Stromal cell of bone marrow (primary cell): ENCODE measurements at places on chromosomes 7 and 10.
A peak's percentile ranks its signal among the peaks of the same experiment; 100 is the strongest.

- DNase-seq = no peak
These were observed 15.0 kb downstream of the GARIN1A start for GRCh38 chr7:128687131-128687530.

- DNase-seq = peak; percentile 15
These were observed 53.4 kb downstream of the TMEM209 start for GRCh38 chr7:130151591-130152492.

DNA sequence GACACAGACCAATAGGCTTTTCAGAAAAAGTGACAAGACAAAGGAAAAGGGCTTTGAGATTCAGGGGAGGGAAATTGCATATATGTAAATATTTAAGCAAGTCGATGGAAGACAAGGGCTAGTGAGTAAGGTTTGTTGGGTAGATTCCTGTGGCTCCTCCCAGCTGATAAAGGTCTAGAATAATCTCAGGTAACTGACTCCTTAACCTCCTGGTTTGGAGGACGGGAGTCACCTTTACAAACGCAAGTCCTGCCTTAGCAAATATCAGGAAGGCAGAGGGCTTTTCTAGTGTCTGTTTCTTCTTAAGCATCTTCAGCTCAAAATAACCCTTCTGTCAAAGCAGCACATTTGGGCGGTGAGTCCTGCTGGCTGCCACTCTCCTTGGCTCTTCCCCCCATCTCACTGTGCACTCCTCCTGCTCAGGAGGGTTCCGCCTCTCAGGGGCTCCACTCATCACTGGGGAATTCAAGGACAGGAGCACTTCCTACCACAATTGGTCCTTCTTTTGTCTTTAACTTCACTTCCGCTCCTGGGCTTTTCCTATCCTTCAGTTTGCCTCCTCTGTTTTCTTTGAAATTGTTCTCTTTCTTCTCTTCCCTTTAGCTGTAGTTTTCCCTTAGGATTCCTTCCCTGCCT lies 496.3 kb upstream of the KLF6 start:
- no peak for DNase-seq

GRCh38 chr7:15559416-15559928 lies 2.3 kb downstream of the AGMO start:
- DNase-seq = no peak

DNA sequence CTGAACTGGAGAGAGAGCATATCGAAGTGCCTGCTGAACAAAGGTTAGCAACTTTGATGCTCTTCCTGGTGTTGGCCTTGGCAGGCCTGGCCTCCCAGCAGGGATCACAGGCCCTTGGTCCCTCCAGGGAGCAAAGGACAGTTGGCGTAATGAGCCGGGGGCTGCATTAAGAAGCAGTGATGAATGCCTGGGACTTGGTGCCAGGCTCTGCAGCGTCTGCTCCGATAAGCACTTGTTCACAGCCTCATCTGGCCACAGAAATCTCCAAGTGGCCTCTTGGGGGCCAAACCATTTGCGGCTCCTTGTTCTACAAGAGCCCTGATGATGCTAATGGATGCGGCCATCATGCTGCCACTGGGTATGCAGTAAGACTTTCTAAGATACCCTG lies 31.8 kb downstream of the CRHR2 start:
- no peak for DNase-seq

- DNase-seq = no peak
These were observed 192.8 kb upstream of the AHR start for GRCh38 chr7:17105701-17106100.

DNA sequence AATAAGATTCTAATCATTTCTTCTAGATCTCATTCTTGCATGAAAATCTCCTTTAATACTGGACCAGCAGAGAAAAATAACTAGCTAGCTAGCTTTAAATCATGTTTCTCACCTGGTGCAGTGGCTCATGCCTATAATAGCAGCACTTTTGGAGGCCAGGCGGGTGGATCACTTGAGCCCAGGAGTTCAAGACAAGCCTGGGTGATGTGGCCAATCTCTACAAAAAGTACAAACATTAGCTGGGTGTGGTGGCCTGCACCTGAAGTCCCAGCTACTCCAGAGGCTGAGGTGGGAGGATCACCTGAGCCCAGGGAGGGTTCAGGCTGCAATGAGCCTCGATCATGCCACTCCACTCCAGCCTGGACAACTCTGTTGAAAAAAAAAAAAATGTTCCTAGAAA lies 99.2 kb downstream of the BAMBI start:
- no peak for DNase-seq

- no peak for DNase-seq
These were observed 72.7 kb upstream of the SEC61G start for GRCh38 chr7:54831644-54832095.

DNA sequence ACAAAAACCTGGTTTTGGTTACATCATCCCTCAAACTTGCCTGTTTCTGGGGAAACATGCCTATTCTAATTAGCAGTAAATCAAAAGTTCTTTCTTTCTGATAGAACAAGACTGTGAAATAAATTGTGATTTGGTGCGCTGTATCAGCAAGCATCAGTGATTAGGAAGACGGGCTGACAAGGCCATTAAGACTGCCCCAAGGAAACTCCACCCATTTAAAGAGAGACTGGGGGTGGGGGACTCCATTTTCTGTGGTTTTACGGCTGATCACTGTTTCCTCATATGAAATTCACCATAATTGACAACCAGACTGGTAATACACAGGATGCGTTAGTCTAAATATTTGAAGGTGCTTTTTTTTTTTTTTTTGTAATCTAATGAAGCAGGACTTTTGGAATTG lies 68.7 kb downstream of the MBL2 start:
- DNase-seq = no peak

- peak; percentile 83 for DNase-seq
These were observed 55.5 kb upstream of the ODAD2 start for GRCh38 chr10:28054228-28054860.

GRCh38 chr10:70337201-70337651 lies 45.2 kb downstream of the LRRC20 start:
- no peak for DNase-seq

GRCh38 chr7:81560708-81561107 lies 209.1 kb downstream of the HGF start:
- DNase-seq = no peak

- DNase-seq = no peak
These were observed 186.0 kb upstream of the CACNA2D1 start for GRCh38 chr7:82629583-82629982.

GRCh38 chr7:149489391-149490024 lies 8.1 kb downstream of the ZNF746 start:
- DNase-seq = no peak

DNA sequence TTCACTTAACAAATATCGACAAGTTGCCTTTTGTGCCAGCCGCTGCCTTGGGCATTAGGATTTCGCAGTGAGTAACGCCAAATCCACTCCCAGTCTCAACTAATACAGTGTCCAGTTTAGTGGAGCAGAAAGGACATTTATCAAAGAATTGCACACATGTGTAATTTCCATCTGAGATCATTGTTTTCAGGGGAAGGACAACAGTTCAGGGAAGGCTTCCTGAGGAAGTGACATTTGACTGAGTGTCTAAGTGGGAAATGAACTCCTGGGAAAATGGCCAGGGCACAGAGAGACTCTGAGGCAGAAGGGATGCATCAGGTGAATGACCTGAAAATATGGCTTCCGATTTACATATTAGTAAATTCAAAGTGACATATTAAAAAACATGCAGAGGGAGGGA lies 89.4 kb downstream of the ITGA8 start:
- no peak for DNase-seq

DNA sequence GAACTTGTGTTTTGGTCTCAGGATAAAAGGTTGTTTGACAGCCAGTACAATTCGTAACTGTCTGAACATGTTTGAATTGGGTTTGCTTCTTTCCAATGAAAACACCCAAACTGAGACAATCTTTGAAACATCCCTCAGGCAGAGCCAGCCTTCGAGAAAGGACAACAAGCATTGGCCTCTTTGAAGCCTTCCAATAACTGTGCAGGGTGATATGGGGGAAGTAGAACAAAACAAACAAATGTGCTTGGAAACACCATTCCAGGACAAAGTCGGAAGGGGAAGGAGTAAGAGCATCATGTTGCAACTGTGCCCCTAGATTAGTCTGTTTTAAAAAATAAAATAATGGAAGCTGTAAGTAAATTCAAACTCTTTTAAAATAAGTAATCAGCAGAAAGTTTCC lies 39.5 kb downstream of the IL2RA start:
- DNase-seq = no peak

DNA sequence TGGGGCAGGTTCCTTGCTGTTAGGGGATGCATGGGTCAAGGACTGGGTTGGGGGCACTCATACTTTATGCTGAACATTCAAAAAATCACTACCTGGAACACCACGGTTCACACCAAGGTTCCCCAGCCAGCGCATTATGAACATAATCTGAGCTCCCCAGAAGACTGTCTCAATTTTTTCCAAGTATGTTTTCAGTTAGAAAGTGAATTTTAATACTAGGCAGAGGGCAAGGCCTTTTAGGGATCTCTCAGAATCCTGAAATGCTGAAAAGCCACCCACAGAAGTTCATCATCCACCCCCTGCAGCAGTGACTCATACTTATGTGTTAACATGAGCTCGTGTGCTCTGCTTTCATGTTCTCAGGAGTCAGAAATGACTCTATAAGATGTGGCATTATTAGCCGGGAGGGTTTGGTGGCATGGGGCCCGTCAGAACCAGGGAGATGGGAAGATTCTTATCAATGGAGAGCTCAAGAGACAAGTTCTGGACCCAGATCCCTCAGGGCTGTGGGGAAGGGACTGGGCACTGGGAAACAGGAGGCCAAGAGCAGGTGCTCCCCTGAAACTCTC lies 185.2 kb upstream of the ITGB1 start:
- DNase-seq = peak; percentile 78

GRCh38 chr10:128165536-128165935 lies 39.3 kb upstream of the MKI67 start:
- no peak for DNase-seq

DNA sequence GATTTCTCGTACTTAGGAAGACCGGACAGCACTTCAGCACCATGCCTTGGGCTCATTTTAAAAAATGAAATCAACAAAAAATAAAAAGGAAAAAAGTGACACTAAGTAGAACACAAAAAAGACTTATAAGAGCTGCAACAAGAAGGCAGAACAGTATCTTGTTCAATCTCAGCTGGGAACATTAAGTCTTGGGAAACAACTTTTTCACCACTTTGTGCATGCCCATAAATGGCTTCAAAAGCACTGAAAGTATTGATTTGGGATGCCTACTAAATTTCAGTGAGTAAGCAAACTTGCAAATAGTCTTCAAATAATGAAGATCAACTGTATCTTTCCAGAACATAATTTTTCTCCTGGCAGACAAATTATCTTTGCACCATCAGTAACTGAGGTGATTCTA lies 489.3 kb downstream of the NXPH1 start:
- DNase-seq = no peak
